ENCODE measurements at places on chromosomes 13 and 19.

DNA sequence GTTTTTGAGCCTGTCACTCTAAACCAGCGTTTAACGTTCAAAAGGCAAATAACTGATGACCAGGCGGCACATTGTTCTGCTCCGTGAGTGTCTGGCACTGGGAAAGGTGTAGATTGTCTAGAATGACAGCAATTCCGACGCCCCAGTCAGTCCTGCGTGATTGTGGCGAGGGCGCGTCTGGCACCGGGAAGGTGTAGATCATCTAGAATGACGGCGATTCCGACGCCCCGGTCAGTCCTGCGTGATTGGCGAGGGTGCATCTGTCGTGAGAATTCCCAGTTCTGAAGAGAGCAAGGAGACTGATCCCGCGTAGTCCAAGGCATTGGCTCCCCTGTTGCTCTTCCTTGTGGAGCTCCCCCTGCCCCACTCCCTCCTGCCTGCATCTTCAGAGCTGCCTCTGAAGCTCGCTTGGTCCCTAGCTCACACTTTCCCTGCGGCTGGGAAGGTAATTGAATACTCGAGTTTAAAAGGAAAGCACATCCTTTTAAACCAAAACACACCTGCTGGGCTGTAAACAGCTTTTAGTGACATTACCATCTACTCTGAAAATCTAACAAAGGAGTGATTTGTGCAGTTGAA lies 26.1 kb upstream of the NDUFS7 start:
- no peak for DNase-seq

GRCh38 chr19:5122121-5122400 lies 153.1 kb downstream of the KDM4B start:
- no peak for DNase-seq

DNA sequence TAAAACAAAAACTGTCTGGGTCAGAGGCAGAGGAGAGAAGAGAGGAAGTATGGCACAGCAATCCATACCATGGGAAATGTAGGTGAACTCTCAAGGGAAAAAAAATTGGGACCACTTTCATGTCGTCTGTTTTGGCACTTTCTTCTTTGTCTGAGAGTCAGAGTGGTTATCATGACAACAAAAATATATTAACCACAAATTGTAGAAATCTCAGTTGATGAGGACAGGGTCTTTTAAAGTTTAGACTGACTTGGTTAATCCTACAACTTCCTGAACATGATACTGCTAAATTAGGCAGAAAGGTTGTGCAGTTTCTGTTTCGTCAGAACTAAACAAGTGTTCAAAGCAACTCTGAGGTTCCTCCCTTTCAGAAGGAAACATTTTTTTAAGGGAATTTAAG lies 15.2 kb downstream of the KLF5 start:
- no peak for DNase-seq

GRCh38 chr13:113413898-113414282 lies 39.4 kb downstream of the ADPRHL1 start:
- no peak for DNase-seq

DNA sequence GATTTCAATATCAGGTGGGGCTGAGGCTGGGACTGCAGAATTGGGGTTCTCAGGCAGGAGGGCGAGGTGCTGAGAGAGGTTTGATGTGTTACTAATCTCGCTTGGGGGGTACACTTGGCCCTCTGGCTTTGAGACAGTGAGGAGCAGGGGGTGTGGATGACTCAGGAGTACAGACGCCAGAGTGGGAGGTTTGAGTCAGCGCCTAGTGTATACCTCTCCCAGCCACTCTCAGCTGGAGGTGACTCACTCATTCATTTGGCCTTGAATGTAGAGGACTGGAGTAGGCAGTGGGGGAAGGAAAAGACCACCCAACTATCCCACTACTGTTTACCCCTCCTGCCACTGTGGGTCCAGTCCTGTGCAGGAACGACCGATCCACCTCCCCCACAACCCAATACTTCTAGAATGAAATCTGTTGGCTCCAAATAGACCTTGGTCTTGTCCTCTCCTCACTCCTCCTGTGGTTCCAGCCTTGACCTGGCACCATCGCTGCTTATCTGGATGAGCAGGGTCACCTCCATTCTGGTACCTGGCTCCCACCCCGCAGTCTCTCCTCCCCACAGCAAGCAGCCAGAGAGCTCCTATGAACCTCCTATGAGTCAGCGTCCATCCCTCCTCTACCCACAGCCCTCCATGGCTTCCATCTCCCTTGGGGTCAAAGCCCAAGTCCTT lies 20.1 kb upstream of the ZNRF4 start:
- no peak for DNase-seq

GRCh38 chr19:3338541-3339181 lies 27.7 kb upstream of the NFIC start:
- peak; percentile 84 for DNase-seq

DNA sequence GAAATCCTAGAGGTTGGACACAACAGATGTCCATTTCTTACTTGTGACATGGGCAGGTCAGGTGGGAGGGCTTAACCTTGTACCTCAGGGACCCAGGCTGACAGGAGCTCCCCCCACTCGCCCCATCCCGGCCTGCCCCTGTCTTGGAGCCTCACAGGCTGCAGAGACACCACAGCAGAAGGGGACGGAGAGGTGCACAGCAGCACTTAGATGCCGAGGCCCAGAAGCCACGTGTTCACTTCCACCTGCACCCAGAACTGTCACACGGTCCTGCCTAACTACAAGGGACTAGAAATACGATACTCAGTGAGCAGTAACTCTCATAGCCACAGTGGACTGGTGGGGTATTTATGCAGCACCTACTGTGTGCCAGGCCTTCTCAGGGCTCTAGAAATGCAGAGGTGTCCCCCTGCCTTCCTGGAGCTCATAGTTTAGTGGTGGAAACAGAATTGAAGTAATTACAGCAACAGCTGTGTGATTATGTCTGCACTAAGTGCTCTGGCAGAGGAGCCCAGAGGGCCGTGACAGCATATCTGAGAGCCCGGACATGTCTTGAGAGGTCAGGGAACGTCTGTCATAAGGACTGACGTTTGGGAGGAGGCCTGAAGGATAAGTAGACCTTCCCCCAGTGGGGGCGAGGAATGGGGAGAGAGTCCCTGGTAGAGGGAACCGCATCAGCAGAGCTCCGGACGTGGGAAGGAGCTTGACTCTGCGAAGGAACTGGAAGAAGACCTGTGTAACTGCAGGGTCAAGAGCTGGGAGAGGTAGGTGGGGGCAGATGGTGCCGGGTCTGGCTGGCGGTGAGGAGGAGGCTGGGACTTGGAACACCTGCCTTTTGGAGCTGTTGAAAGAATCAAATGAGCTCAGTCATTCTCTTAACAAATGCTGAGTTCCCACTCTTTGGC lies 130.0 kb downstream of the SIPA1L3 start:
- DNase-seq, result no peak

GRCh38 chr13:51595416-51595815 lies 11.2 kb downstream of the WDFY2 start:
- DNase-seq, result no peak

DNA sequence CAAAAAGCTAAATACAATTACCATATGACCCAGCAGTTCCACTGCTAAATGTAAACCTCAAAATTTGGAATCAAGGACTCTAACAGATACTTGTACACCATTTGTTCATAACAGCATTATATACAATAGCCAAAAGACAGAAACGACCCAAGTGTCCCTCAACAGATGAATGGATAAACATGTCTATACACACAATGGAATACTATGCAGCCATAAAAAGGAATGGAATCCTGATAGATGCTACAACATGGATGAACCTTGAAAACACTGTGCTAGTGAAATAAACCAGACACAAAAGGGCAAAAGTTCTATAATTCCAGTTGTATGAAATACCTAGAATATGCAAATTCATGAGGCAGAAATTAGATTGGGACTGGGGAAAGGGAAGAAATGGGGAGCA lies 12.2 kb downstream of the NEK3 start:
- DNase-seq, result no peak

GRCh38 chr13:113917594-113918371 lies 53.9 kb upstream of the GAS6 start:
- no peak for DNase-seq

DNA sequence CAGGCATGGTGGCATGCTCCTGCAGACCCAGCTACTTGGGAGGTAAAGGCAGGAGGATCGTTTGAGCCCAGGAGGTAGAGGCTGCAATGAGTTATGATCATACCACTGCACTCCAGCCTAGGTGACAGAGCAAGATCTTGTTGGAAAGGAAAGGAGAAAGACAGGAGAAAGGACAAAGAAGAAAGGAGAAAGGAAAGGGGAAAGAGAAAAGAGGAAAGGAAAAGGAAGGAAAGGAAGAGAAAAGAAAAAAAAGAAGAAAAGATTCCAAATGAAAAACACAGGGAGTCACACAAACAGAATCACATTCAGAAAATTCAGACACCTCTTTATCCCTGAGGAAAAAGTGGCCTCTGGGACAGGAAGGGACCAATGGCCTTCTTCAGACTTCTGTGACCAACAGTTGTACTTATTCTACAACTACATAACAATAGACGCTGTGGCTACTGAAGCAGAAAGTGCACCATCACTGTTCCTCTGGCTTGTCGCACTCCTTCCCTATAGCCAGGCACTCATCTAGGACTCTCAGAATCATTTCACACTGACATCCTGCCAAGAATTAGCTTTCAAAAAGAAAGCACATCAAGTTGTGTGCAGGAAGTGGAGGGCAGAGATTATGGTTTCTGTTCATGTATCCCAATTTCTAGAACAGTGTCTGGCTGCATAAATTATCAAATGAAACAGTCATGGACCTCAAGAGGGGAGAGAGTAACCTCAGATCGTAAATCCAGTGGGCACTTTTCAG lies 5.9 kb downstream of the MTMR6 start:
- no peak for DNase-seq

GRCh38 chr19:49976496-49976895 lies 15.5 kb upstream of the SIGLEC11 start:
- DNase-seq, result no peak

GRCh38 chr13:85413664-85414063 lies 385.6 kb downstream of the SLITRK6 start:
- DNase-seq, result no peak

DNA sequence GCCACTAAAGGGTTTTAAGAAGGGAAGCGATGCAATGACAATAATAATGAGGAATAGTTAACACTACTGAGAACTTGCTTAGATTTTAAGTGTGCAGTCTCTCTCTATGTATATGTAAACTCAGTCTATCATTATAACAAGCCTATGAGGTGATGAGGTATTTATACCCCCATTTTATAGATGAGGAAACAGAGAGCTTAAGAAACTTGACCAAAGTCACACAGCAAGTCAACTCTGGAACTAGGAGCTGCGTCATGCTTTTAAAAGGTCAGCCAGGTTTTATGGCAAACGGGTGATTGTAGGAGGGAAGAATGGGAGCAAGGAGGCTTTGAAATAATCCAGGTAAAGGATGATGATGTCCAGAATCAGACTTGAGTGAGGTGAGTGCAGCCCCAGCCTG lies 103.4 kb downstream of the TM9SF2 start:
- no peak for DNase-seq

GRCh38 chr13:51645761-51646670 lies 61.8 kb downstream of the WDFY2 start:
- DNase-seq, result no peak

GRCh38 chr19:17137417-17137816 lies 61.8 kb downstream of the MYO9B start:
- DNase-seq, result no peak

DNA sequence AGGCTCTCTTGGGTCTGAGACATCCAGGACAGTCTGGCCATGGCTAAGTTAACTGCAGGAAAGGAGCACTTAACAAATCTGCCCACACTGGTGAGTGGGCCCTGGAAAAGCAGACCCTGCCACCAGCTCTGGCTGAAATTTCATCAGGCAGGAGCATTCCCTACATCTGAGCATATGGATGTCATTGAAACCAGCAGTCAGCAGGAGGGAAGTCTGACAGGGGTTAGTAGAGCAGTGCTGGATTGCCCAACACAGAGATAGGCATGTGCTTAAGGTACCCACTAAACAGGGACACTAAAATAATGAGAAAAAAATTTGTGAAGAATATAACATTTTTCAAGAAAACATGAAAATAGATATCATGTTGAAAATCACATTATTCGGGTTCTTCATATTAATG lies 13.6 kb upstream of the ACOD1 start:
- no peak for DNase-seq

DNA sequence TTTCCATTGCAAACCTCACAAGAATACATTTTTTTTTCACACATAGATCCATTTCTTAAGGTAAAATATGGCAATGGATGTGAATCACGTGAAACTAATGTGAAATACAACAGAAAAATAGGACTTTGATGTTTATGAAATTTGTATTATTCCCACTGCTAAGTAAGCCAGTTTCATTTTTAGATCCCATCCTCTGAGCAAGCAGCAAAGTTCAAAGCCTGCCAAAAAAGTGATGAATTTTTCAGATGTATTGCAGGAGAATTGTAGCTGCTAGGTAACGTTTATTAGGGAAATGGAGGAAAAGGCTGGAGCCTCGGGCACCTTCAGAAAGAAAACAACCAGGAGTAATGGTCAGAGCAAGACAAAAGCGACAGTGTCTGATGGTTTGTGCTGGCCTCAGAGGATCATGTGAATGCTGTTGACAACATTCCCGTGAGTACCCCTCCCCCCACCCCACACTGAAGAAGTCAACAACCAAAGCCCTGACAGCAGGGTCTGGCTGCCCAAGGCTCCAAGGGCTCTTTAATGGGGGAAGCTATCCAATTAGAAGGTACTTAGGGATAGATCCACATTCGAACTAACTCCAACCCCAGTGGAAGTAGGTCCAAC lies 95.5 kb downstream of the OXGR1 start:
- no peak for DNase-seq

DNA sequence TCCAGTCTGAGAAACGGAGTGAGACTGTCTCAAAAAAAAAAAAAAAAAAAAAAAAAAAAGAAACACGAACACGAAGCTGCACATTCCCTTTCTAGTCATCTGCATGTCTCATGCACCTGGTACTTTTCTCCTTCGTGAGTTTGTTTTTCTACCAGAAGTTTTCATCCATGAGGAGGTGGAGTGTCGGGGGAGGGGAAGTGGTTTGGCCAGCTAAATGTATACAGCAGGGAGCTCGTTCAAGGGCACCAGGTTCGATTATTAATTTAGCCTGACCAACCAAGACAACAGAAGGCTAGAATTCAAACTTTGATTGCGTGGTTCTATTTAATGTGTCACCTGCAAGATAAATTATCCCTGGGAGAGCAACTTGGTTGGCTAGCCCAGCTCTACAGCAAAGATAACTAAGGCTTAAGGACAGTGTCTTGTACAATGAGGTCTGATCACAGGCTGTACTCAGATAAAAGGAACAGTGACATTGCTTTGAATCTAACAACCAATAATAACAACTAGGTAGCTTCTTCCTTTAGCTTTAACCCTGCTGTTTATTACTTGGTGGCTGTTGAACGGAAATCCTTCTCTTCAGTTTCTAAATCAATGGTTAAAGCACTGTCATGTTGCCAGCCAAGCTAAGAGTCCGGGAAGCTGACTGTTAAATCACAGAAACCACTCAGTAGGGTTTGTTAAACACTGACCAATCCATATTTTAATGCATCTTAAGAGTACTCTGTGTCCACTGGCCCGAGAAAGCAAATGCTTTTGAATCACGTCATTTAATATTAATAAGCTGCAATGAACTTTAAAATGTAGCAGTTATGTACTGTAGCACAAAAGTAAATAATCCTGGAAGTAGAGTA lies 98.4 kb upstream of the STARD13 start:
- no peak for DNase-seq

- DNase-seq, result no peak
Observed at GRCh38 chr19:5989388-5990074, 11.6 kb upstream of the RANBP3 start.

GRCh38 chr19:40592170-40592569 lies 9.0 kb upstream of the LTBP4 start:
- no peak for DNase-seq

- DNase-seq, result no peak
Observed at GRCh38 chr13:76440568-76440967, 445.6 kb downstream of the KCTD12 start.

Measured in CD4-positive, alpha-beta T cell treated with Interleukin-6 at 100 ng/mL for 8 hours (primary cell).